ENCODE measurements at places on chromosomes 1 and 21.
A peak's percentile ranks its signal among the peaks of the same experiment; 100 is the strongest.

DNA sequence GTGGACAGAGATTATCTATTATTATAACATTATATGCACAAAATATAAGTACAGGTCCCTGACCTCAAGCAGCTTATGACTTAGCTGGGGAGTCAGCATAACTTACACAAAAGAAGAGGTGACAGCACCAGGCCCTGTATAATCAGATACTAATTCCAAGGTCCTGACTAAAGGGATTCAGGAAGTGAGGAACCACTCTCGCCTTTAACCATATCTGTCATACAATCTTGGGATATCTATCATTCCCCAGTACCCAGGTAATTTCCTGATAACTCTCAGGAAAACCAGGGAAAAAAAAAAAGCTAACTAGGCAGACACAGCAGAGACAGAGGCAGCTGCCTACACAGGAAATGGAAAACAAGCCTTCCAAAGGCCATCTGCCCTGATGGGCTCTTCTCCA lies 78.5 kb upstream of the CAMK1G start:
- DNase-seq = no peak

GRCh38 chr21:32496568-32496967 lies 84.1 kb downstream of the EVA1C start:
- no peak for DNase-seq

DNA sequence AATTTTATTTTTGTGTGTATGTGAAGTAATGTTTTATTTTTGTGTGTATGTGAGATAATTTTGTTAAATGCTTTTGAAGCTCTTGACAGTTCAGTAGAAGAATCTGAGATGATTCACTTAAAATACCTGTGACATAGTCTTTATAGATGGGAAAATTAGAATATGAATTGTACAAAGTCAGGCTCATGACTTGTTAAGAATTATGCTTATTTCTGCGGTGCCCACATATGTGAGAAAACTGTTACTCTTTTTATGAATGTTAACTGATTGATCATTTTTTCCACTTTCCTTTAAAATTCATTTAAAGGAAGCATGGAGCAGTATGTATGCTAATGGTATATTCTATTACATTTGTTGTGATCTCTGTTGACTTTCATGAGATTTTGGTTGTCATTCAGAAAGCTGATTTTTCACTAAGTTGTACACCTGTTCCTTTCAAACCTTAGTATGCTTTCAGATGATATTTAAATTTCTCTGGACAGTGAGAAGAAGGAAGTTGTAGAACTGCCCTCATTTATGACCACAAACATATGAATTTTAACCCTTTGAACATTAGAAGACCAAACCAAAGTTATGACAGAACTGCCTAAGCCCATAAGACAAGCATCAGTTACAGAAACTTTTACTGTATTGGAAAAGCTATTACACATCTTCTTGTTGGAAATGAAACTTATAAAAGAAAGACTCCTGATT lies 110.1 kb downstream of the POU2F1 start:
- DNase-seq = no peak

- DNase-seq = no peak
Measured at GRCh38 chr1:197911857-197912696, 5.1 kb upstream of the LHX9 start.

DNA sequence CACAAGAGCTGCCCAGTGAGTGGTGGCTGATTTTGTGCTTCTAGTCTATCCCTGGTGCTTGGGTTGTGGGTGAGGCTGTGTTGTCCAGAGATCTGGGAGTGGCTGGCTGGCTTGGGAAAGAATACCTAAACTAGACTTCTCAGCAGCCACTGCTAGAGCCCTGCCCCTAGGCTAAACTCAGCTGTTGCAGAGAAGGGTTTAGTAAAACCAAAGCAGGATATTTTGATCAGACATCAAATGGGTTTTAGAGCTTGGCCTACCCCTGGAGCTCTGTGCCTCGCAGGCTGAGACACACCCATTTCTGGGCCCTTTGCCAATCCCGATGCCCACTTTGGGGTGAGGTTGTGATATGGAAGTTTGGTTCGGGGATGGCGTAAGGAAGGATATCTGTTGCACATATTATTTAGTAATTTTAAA lies 88.5 kb downstream of the UCK2 start:
- DNase-seq = no peak

- DNase-seq = no peak
Measured at GRCh38 chr1:208951026-208951525, 632.4 kb upstream of the CAMK1G start.

GRCh38 chr1:75785320-75785982 lies 605 bp upstream of the RABGGTB start:
- DNase-seq = no peak

- DNase-seq = no peak
Measured at GRCh38 chr1:185840880-185841279, 106.7 kb downstream of the HMCN1 start.

DNA sequence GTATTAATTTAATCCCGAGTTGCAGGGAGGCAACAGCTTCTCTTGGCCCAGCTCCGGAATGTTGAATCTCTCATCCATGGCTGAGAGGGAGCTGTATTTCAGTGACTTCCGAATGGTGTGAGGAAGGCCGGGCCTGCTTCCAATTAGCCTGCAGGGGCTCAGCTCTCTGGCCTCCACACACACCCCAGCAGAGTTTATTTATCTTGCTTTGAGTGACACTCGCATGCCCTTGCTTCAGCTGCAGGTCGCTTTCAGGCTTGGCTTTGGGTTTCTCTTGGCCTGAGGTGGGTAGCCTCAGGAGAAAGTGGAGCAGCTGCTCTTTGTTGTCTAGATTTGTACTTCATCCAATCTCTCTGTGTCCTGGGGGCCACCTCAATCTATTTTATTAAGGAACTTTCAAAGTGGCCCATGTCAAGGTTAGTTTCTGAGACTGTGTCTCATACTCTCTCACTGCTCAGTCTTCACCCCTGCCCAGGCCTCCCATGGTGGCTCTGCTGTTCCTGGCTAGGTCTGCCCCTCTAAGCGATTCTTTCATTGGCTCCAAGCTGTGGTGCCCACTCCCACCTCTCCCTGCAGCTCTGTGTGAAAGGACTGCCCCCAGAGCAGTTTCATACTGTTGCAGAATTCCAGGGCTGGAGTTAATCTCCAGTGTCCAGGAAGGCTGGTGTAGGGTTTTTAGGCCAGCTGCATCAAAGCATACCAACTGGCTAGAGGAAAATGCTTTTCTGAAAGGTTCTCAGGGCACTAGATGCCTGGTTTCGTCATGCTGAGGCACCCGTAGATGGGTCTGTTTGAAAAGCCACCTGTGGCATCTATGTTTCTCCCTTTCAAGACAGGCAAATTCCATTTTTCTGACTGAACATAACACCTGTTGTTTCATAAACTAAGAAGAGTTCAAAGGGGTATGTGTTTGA lies 153.5 kb downstream of the PLXNA2 start:
- no peak for DNase-seq

DNA sequence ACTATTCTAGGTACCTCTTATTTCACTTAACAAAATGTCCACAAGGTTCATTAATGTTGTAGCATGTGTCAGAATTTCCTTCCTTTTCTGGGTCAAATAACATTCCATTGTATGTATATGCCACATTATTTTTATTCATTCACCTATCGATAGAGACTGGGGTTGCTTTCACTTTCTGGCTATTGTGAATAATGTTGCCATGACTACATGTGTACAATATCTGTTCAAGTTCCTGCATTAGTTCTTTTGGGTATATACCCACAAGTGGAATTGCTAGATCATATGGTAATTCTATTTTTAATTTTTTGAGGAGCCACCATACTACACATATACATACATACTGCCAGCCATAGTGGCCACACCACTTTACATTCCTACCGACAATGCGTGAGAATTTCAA lies 158.4 kb downstream of the ZZZ3 start:
- DNase-seq = no peak

GRCh38 chr1:220271706-220272046 lies 577 bp downstream of the RAB3GAP2 start:
- DNase-seq = no peak

DNA sequence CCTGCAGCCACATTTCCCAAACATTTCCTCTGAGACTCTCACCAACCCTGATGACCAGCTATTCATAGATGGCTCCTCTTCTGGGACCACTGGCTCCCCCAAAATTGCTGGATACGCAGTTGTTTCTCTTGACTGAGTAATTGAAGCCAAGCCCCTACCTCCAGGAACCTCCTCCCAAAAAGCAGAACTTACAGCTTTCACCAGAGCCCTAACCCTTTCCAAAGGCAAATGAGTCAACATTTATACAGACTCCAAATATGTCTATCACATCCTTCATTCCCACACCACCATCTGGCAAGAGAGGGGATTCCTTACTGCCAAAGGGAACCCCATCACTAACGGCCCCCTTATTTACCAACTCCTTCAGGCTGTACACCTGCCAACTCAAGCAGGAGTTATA lies 20.3 kb upstream of the CA6 start:
- no peak for DNase-seq

GRCh38 chr1:47709019-47709871 lies 271.4 kb downstream of the FOXD2 start:
- DNase-seq = no peak

GRCh38 chr1:164720440-164721227 lies 161.7 kb downstream of the PBX1 start:
- DNase-seq = no peak

DNA sequence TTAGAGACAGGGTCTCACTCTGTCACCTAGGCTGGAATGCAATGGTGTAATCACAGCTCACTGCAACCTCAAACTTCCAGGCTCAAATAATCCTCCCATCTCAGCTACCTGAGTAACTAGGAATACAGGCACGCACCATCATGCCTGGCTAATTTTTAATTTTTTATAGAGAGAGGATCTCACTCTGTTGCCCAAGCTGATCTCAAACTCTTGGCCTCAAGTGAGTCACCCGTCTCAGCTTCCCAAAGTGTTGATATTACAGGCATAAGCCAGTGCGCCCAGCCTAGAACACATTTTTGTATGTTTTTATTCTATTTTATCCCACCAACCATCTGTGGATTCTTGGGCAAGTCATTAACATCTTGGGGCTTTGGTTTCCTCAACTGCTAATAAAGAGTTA lies 100.5 kb downstream of the AK5 start:
- DNase-seq = no peak

- DNase-seq = no peak
Measured at GRCh38 chr1:24142546-24143534, at the start of gene IL22RA1. TSS of gene IL22RA1 (minus strand) at chr1:24143140. CDS start at chr1:24143082, 58 bp downstream.

- DNase-seq = no peak
Measured at GRCh38 chr1:65357291-65357960, 48.1 kb downstream of the DNAJC6 start.

DNA sequence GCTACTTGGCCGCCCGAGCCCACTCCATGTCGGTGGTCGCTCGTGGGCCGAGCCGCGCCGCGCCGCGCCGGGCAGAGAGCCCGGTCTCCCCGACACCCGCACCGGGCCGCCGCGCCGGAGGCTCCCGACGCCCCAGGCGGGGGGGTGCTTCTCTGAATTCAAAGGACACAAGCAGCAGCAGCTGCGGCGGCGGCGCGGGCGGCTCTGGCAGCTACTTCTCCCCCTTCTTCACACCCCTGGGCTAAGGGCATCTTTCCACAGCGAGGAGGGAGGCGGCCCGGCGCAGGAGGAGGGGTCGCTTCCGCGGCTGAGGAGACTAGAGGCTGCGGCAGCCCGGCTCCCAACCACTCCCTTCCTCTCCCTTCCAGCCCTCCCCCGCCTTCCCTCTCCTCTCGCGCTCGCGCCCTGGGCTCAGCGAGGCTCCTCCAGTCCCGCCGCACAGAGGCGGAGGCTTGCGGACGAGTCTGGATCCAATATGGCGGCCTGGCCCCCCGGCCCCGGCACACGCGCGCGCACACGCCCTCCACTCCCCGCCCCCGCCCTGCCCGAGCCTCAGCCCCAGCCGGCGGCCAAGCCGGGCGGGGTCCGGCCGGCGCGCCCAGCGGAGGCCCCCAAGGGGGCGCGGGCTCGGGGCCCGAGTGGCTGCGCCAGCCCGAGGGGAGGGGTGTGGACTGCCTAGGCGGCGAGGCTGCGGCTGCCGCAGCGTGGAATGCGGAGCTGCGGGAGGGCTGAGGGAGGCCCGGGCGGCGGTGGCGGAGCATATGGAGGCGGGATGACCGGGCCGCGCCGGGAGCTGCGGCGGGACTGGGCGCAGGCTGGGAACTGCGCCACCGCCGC lies at the start of gene CDC42BPA:
CDC42BPA (minus strand) TSS at position 477 of the 837 bp plus-strand sequence. CDS start 1,310 bp downstream, outside the sequence.
- no peak for DNase-seq

DNA sequence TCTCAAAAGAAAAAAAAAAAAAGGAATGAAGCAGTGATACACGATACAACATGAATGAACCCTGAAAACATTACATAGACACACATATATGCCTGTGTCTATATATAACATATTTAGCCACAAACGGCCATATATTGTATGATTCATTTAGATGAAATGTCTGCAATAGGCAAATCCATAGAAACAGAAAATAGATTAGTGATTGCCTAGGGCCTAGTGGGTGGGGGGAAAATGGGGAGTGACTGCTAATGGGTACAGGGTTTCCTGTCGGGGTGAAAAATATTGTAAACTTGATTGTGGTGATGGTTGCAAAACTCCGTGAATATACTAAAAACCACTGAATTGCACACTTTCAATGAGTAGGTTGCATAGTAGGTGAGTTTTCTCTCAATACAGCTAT lies 6.0 kb upstream of the H6PD start:
- peak; percentile 46 for DNase-seq

- DNase-seq = no peak
Measured at GRCh38 chr21:37064841-37065240, 8.0 kb downstream of the PIGP start.

DNA sequence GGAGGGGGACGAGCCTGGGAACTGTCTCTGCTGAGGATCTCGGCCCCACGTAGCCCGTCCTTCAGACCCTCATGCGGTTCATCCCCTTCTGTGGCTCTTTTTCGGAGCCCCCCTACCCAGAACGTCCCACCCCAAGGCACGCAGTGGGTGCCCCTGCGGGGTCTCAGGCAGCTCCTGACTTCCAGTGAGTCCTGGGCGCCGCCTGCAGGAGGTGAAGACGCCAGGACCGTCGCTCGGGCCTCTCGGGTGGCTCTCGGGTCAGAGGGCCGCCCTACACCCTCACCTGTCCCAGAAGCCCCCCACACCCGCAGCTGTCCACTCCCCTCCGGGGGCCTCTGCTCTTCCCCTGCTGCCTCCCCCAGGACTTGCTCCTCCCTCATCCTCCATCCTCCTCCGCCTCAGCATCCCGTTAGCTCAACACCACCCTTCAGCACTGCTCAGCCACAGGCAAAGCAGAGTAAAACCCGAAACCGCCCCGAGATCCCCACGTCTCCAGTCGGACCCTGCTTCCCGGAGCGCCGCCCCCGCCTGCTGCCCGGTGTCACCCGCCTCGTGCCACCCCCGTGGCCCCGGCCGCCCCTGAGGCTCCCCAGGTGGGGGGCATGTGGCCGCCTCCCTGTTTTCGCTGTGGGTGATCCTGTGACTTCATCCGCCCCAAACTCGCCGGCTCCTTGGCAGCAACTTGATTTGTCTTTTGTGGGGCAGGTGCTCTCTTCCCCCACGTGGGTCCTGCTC lies 13.3 kb upstream of the POFUT2 start:
- DNase-seq = no peak
